ENCODE measurements at places on chromosomes 16 and 17.

- DNase-seq: no peak
Observed at GRCh38 chr16:84741340-84741830, 41.6 kb downstream of the USP10 start.

GRCh38 chr16:23306199-23307100 is 4.3 kb downstream of the SCNN1B start:
- DNase-seq: no peak

DNA sequence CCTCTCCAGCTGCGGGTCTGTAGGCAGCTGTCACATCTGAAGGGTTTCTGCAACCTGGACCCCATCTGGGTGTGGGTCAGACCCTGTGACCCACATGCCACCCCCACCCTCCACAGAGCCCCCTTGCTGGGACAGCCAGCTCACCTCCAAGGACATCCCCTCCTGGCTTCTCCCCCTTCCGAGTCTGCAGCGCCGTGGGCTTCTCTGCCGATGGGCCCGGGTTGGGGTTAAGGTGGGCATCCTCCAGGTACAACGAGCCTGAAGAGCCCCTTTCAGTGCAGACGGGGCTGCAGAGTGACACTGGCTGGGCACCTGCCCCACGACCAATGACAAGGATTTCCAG is 28.9 kb downstream of the OR1D5 start:
- no peak for DNase-seq

GRCh38 chr17:4940555-4941318 is 669 bp downstream of the RNF167 start:
- no peak for DNase-seq

- DNase-seq: no peak
Observed at GRCh38 chr17:46839211-46839610, 12.2 kb upstream of the WNT9B start.

Data from stimulated activated CD8-positive, alpha-beta memory T cell treated with anti-CD3 and anti-CD28 coated beads, Interleukin-4, amount 100 ng/mL, for 1 hour (primary cell).